Stimulated activated CD4-positive, alpha-beta T cell treated with anti-CD3 and anti-CD28 coated beads, Interleukin-1b, Interleukin-23, amount 100 ng/mL, for 4 hours (primary cell): ENCODE measurements at places on chromosomes 16 and 17.

GRCh38 chr17:65054602-65055001, 1.9 kb downstream of the GNA13 start:
- no peak for DNase-seq

DNA sequence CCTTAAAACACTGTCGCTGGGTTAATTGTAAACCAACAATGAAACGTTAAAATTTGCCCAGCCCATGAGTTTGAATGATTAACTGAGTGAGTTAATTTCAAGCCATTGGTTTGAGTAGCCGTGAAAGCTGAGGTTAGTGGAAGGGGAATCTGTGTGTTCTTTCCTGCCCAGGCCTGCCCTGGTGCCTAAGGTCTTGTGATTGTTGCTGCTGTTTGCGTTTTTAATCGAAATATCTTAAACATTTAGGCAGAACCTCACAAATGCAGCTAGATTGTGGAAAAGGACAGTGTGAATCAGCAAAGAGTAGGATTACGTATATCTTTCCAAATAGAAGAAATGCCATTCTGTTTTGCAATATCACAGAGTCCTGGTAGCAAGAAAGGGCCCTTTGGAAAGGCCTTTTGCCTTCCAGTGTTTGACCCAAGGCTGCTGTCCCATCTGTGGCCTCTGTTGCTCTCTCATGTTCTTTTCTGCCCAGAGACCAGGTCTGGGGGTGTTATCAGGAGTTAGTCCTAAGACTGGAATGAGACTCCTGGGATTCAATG, 113.8 kb downstream of the MSI2 start:
- DNase-seq, result no peak

DNA sequence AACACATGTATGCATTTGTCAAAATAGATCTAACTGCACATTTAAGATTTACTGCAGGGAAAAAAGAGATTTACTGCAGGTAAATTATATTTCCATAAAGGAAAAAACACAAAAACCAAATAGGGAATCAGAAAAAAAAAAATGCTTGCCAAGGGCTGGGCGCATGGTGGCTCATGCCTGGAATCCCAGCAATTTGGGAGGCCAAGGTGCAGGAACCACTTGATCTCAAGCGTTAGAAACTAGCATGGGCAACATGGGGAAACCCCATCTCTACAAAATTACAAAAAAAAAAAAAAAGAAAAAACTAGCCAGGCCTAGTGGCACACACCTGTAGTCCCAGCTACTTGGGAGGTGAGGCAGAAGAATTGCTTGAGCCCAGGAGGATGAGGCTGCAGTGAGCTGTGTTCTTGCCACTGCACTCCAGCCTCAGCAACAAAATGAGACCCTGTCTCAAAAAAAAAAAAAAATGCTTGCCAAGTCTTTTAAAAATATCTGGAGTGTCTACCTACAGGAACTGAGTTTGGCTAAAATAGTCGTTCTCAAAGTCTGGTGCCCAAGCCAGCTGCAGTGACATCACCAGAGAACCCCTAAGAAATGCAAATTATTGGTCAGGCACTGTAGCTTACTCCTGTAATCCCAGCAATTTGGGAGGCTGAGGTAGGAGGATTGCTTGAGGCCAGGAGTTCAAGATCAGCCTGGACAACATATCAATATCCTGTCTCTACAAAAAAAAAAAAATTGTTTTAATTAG, 17.5 kb downstream of the TRIM25 start:
- no peak for DNase-seq

- no peak for DNase-seq
These were observed 17.3 kb upstream of the SPN start for GRCh38 chr16:29645694-29646187.
